ENCODE measurements at places on chromosomes 1 and 21.

- no peak for DNase-seq
Observed at GRCh38 chr1:113677250-113678158, 81.8 kb downstream of the PHTF1 start.

DNA sequence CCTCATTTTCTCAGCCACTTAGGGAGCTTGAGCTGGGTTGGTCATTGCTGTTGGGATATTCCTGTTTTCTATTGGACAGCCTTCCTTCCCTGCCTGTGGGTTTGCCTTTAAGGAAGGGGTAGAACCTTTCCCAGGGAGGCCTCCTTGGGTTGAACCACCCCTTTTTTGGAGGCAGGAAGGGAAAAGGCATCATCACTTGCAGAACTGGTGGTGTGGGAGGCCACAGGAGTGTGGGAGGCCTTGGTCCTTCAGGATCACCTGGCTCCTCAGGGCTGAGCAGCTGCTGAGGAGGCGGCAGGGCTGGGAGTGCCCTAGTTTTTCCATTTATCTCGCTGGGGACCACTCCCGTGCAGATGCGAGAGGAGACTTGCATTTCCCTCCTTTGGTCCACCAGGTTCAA lies 667 bp upstream of the CYB561D1 start:
- no peak for DNase-seq

DNA sequence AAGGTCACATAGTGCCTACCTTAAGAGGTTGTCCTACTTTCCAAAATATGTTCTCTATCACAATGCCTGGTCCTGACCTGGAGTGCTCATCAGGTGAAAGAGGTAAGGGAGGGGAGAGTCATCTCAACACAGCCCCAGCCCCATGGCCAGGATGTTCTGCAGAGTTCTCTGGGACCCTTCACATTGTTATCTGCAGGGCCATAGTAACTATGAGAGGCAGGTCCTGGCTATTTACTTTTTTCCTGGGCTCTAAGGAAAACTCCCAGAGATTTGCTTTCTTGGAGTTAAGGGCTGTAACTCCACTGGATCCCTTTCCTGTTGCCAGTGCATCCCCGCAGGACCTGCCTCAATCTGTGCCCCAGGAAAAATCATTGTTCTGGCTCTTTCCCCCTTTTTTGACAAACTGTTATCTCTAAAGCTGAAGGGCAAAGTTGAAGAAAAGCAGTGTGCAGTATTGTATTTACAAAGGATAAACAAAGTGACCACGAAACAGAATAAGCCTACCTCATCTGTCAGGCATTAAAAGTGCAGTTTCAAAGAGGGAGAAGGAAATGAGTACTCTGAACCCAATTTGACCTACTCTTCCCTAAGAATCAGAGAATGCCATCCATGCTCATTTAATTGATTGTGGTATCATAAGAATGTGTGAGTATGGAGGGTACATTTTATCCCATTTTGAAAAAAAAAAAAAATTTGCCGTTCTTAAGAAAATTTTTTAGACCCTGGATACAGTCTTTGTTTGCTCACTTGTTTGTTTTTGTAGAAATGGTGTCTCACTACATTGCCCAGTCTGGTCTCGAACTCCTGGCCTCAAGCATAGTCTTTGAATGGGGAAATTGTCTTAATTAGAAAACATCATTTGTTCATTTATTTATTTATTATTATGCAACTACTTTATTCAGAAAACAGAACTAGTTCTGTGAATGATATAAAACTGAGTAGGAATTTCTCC lies 149.6 kb downstream of the RHOU start:
- DNase-seq, result no peak

GRCh38 chr1:199205740-199206441 lies 567.1 kb downstream of the PTPRC start:
- no peak for DNase-seq

- no peak for DNase-seq
Observed at GRCh38 chr21:27725916-27726315, 759.0 kb upstream of the ADAMTS5 start.

DNA sequence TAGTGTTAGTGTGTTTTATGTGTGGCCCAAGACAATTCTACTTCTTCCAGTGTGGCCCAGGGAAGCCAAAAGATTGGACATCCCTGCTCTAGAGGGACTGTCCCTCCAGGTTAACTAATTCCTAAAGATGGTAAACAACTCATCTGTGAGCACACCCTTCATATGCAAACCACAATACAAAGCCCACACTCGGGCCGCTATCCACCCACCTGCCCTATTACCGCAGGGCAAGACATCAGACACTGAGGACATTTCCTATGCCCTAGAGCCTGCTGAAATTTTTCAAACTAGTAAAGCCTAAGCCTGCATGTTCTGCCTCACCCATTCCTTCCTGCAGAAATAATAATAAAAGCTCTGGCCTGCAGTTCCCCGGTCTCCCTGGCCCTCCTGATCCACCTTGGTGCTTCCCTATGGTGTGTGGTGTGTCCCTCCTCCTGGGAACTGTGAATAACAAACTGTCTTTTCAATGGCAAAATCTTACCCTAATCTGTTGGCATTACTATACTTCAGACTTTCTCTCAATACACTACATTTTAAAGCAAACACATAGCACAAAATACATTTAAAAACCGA lies 39.3 kb upstream of the NTPCR start:
- no peak for DNase-seq

DNA sequence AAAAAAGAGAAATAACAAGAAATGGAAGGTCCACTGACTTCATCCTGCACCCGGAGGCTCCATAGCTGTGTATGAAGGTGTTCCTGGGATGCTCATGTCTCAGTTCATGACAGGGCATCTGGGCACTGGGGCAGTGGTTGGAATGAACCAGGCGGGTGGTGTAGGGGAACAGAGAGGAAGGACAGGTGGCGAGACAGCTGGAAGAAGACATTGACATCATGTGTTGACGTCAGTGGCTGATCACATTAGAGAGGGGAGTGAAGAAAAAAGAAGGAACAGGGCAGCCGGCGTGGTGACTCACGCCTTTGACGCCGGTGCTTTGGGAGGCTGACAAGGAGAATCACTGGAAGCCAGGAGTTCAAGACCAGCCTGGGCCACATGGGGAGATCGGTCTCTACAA lies 50.1 kb downstream of the HUNK start:
- DNase-seq, result no peak

- no peak for DNase-seq
Observed at GRCh38 chr1:72777918-72778317, 495.6 kb upstream of the NEGR1 start.

GRCh38 chr1:6634371-6635052 lies 9.8 kb downstream of the THAP3 start:
- no peak for DNase-seq

DNA sequence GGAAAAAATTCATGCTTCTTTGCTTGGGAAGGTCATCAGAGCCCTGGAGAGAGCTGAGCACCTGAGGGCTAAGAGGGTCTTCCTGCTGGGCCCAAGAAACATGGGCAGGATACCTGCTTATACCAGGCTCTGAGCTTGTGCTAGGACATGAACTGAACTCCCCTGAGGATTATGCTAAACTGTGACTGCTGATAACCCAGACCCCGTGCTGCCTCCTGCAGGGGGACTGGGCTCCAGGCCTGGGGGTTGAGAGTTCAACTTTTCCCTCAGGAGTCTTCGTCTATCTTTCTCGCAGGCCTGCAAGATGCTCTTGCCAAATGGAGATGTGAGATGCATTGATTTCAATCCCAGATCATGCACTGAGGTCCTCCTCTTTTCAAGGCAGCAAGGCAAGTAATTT lies 368.5 kb downstream of the HHAT start:
- no peak for DNase-seq

- DNase-seq, result no peak
Observed at GRCh38 chr1:220226752-220227151, 45.5 kb downstream of the RAB3GAP2 start.

DNA sequence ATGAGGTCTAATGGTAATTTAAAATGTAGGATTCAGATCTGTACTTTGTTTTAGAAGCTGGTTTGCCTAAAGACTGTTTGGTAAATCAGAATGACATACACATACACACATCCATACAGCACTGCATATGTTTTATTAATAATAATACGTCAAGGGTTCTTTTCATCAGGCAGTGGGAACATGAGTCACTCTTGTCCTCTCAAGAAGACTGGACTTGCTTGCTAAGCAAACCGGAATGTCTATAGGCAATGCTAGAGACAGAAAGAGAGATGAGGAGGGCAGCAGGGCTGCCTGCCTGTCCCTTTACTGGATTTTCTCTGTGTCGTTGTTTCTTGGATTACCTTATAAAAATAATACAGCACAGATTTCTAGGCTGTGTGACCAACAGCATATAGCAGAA lies 119.1 kb upstream of the GALNT2 start:
- no peak for DNase-seq

GRCh38 chr1:185541871-185542301 lies 192.3 kb upstream of the HMCN1 start:
- DNase-seq, result no peak
